Activated CD4-positive, alpha-beta T cell treated with anti-CD3 and anti-CD28 coated beads, Interleukin-2, amount 50 U/mL, for 16 hours (primary cell): ENCODE measurements at places on chromosomes 4 and X.
A peak's percentile ranks its signal among the peaks of the same experiment; 100 is the strongest.

DNA sequence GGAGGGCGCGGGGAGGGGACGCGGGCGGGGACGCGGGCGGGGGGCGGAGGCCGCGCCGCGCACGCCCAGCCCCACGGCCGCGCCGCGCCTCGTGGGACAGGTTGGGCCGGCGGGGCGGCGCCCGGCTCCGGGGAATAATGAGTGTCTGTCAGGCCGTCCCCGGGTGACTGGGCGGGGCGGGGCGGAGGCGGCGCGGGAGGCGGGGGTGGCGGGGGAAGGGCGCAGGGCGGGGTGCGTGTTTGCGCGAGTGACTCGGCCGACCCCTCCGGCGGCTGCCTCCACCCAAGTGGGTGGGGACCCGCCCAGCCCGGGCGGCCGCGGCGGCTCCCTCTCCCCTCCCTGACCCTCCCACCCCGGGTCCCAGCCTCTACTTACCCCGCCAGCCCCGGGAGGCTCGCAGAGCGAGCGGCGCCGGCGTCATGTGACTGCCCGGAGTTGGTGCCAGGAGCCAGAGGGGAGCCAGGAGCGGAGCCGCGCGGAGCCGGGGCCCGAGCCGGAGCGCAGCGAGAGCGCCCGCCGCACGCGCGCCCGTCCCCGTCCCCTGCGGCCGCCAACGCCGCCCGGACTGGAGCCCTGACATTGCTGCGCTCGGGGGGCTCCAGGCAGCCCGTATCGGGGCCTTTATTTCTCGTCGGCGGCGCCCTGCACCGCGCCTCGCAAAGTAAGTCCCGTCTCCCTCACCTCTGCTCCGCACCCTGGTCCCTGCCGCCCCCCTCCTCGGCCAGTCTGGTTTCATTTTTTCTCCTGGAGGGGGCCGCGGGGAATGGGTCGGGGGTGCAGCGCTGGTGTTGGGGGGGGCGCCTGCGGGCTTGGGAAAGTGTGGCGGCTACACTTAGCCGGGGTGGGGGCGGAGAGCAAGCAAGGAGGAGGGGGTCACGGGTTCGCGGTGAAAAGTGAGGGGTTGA lies at the start of gene KLF3:
Gene KLF3, plus strand, starts transcription at position 399 of the 905 bp plus-strand sequence. CDS start 16,427 bp downstream, outside the sequence.
- DNase-seq, result peak; percentile 89

DNA sequence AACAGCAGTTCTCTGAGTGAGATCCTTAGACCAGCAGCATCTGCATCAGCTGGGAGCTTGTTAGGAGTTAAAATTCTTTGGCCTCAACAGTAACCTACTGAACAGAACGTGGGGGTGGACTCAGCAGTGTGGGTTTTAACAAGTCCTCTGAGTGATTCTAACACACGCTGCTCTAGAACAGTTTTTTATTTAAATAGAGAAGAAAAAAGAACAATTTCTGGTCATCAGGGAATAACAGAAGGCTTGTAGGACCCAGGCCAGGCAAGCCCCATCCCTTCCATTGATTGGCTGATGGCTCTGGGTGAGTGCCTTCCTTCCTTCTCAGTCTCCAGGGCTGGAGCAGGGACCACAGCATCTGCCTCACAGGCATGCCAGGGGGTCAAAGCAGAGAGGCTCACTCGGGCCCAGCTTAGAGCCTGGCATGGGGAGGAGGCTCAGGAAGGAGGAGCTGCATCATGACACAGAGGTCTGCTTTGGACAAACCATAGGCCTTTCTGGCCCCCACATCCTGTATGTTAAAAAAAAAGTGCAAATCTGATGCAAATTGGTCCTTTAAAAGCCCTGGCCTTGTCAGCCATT lies 56.7 kb downstream of the JAKMIP1 start:
- no peak for DNase-seq

DNA sequence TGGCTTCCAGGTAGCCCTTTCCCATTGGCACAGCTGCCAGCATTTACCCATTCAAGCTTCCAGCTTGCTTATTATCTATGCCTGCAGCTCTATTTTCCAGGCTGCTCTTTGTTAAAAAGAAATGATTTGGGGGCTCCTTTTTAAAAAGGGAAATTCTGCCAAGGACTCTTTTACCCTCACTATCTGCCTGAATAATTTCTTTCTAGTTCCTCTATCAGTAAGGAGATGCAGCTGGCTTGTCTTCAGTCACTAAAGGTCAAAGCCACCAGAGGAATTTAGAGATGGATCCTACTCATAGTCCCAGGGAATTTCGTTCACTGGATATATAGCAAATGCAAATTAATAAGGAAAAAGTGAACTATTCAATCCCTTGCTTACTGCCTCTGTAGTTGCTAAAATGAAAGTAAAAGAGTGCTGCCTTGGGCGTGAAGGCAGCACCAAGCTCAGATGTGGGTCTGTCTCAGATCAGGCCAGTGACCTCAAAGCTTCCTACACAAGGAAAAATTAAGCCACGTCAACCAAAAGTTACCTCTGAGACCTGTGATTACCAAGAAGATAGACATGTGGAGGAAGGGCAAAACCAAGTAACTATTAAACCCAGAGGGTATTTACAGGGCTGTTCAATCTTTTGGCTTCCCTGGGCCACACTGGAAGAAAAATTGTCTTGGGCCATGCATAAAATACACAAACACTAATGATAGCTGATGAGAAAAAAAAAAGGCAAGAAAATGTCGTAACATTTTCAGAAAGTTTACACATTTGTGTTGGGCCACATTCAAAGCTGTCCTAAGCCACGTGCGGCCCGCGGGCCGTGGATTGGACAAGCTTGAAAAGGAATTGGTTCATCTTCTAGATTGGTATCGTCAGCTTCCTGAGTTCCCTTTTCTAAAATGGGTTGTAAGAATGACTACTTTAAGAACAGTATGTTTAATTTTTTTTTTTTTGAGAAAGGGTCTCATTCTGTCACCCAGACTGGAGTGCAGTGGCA lies 5.3 kb downstream of the ARSF start:
- no peak for DNase-seq

GRCh38 chrX:119516157-119516702 lies 48.0 kb downstream of the SLC25A5 start:
- DNase-seq, result peak; percentile 72

- no peak for DNase-seq
These were observed 353.1 kb upstream of the BOD1L1 start for GRCh38 chr4:13980317-13981310.

DNA sequence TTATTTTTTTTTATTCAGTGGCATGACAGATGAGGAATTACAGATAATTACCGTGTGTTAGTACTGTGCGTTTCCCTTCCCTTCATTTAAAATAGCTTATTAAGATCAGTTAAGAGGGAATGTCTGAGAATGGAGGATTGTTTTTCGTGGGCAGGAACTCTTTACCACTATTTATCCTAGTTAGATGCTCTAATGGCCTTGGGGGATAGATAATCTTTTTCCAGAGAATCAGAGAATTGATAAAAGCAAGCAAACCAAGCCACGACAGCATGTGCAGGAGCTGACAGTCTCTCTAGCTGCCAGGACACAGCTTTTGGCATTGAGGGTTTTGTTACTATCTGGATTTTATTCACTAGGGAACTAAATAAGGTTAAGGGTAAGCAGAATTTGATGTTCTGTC lies 128.7 kb downstream of the DCLK2 start:
- no peak for DNase-seq

- no peak for DNase-seq
These were observed 99.0 kb downstream of the ANOS1 start for GRCh38 chrX:8632924-8633323.

DNA sequence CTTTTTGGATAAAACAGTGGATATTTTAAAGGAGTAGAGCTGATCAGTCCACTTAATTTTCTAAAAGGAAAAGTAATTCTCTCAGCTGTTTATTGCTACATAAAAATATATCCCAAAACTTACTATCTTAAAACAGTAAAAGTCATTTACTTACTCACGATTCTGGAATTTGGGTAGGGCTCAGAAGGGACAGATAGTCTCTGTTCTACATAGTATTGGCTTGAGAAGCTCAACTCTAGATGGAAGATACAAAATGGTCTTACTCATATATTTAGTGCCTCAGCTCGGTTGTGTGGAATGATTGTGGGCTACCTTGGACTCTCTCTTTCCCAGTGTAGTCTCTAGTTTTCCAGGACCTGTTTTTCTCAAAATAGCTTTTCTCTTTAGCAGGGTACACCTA lies 691.5 kb upstream of the POU3F4 start:
- no peak for DNase-seq

DNA sequence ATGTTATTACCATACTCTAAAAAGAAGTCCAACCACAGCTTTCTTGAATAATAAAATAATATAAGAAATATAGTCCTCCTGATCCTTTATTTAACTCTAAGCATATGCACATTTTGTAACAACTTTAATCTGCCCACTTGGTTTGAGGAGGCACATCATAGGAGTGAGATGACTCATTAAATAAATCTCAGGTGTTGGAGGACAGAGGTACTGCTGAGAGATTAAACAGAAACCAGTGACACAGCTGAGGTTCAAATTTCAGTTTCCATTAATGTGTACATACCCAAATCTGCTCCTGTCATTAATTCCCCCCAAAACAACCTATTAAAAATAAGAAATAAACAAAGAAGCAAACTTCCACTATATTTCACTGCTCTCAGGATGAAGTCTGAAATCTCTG lies 211.0 kb downstream of the KCTD8 start:
- DNase-seq, result no peak

DNA sequence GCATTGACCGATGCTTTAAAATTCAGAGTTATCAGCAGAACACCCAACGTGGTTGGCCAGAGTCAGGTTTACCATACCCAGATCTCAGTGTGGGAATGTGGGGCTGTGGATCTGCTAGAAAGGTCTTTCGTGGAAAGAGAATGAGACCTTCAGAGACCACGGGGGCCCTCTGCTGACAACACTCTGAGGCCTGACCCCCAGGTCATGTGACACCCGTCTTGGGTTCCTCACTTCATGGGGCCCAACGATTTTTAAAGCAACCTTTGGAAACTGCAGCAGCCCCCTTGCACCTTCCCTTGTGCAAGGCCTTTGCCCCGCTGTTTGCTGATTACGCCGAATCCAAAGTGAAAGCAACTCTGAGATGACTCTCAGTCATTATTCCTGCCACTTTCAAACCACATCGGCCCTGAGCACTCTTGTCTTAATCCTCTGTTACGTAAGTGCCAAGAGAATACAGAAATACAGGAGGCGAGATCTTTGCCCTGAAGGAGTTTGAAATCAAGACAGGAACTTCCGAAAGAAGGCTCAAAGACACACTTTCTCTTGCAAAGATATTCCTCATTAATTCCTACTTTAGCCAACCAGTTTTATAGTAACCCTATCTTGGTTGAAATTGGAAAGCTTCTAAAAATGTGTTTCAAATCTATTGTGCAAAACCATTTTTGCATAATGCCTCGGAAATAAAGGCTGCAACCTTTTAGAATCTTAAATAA lies 88.3 kb downstream of the EVC2 start:
- no peak for DNase-seq

GRCh38 chr4:88860586-88860985 lies 163.0 kb upstream of the NAP1L5 start:
- DNase-seq, result no peak

DNA sequence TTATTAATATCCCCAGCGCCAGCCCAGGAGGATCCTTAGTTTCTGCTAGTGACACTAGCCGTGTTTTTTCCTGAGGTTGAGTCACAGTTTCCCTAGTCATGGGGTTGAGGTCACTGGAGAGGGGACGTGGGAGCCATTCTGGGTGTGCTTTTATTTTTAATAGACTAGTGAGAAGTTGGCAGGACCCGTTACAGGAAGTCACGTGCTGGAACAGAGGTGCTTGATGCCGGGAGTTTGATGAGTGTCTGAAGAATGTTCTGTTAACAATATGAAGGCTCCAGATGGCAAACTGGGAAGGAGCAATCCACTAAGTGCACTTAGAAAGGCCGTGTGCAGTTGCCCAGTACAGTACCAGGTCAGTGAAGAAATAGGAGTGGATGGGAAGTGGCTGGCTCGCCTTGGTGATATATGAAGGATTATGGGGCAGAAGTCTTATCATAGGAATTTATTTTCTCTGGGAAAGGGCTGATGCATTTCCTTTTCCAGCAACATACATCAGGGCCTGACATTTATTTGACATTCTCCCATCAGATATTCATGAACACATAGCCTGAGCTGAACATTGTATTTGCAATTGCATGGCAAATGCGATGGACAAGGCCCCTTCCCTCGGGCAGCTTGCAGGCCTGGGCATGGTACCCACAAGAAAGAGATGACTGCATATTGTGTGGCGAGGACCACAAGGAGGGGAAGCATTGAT lies 291.8 kb downstream of the FBXW7 start:
- DNase-seq, result no peak

DNA sequence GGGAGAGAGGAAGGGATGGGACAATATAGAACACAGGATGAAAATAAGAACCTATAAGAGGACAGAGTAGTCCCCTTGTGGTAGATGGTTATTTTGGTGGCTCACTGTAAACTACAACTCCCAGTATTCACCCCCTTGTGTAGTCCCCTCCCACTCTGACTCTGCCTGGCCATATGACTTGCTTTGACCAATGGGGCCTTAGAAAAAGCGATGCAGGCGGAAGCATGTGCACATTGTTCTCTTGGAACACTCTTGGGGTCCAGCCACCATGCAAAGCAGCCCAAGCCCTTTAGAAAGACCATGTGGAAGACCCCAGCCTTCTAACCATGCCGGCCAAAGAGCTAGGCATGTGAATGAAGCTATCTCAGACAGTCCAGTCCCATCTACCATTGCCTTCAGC lies 415.0 kb downstream of the BCOR start:
- no peak for DNase-seq

DNA sequence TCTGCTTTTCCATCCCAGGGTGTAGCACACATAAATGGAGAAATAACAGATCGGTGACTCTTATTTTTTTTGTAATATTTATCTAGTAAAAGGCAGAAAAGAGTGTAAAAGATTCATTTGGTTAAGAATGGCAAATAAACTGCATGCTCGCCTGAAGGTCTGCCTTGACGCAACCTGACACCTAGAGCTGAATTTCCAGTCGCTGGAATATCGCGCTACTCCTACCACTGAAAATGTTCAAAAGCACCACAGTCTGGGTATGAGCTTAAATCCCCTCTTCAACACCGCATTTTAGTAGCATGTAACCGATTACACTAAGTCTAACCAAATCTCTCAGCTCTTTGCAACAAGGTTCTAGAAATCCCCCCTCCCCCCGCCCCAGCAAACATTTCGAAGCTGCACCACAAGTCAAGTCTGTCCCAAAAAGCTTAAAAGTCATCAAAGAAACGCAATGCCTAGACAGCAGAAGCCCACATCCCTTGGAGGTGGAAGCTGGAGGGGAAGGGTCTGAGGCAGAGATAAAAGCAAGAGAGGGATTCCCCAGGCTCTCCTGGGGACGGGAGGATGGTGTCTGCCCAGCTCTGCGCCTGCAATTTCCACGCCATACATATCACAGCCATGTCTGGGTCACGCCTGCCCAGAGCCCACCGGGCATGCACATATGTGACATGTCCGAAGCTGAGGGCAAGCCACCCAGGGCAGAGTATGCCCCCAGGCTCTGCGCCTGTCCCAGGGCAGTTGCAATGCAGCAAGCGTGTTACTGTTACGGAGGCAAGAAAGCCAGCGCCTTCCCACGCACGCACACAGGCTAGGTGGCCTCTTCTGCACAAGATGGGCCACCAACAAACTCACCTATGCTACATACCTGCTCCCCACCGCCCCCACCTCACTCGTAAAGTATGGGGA lies 1.4 kb downstream of the FGF13 start:
- no peak for DNase-seq

- DNase-seq, result no peak
These were observed 74.1 kb downstream of the AFAP1 start for GRCh38 chr4:7865533-7865932.

- DNase-seq, result no peak
These were observed 23.8 kb downstream of the NUDT6 start for GRCh38 chr4:122898370-122899150.

- no peak for DNase-seq
These were observed 43.3 kb downstream of the RHOH start for GRCh38 chr4:40240040-40240653.

- DNase-seq, result no peak
These were observed 101.2 kb downstream of the CBR4 start for GRCh38 chr4:168908851-168909273.
